ENCODE measurements at places on chromosomes 11 and 22.

GRCh38 chr11:58770166-58770565 lies 38.4 kb upstream of the GLYAT start:
- no peak for DNase-seq

DNA sequence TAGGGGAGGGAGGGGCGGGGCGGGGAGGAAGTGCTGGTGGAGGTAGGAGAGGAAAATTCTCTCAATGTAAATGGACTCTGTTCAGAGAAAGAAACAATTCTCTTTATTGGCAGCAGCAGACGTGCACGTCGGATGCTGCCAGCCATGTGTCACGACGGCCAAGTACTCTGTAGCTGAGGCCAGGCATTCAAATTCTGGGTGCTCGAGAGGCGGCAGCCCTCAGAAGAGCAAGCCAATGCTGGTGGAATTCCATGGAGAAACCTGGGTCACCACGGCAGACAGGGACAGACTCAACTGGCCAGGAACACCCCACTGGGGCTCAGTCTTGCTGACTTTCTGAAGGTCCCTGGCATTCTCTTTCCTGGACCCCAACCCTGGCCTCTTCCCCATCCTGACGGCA lies 90.8 kb downstream of the ABTB2 start:
- DNase-seq = peak; percentile 21

DNA sequence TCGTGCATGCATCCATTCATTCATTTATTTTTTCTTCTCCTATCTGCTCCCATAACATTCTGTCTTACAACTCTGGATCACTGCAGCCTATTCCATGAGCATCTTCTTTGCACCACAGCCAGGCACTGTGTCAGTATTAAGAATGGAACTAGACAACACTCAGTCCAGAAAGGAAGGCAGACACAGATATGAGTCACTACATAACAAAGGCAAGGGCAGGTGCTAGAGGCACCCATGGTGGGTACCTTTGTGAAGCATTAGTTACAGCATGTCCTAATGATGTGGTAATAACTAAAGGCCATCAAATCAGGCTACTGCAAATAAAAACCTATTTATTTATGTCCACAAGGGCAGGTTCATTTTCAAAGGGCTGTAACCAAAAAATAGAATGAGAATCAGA lies 28.1 kb downstream of the TENM4 start:
- DNase-seq = peak; percentile 3

GRCh38 chr11:72482211-72482812 lies 48.0 kb upstream of the CLPB start:
- peak; percentile 76 for DNase-seq

DNA sequence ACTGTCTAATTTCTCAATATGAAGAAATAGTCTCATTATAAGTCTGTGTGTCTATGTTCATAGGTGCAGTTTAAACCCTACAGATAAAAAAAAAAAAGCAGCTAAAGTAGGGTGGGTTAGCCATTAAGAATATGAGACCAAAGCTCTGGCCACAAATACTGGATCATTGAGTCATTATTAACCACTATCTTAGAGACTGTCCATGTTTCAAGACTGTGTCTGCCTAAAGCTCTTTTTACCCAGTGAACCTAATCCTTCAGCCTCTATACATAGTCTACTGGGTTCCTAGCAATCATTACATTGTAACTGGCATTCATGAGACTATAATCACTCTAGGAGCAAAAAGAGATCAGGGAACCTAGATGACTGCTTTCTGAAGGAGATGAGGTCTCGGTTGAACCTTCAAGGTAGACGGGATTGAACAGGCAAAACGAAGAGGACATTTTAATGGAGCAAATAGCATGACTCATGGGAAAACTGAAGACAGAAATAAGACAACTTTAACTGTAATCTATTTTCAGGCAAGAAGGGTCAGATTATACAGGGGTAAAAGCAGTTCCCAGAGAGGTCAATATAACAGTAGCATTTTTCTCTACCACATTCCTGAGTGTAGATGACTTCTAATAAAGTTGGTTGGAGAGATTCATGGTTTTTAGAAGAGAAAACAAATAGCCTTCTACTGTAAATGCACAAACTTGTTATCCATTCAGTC lies 64.0 kb upstream of the FIBIN start:
- DNase-seq = no peak

GRCh38 chr11:76889411-76889975 lies 28.8 kb downstream of the ACER3 start:
- DNase-seq = no peak

GRCh38 chr11:85725510-85726258 lies 39.7 kb upstream of the CCDC89 start:
- no peak for DNase-seq

DNA sequence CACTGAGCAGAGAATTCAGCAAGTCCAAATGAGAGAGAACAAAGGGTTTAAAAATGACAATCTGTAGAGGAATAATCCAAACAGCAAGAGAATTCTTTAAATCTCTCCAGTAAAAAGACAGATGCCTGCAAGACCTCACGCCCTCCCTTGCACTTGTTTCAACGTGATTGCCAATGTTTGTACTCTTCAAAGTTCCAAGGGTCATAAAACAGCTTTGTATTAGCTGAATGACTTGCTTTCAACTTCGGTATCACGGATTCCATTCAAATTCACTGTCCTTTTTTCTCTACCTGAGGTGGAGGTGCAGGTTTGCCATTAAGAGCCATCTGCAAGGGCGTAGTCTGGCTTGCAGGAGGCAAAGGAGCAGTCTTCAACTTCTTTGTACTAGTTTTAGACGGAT lies 41.1 kb upstream of the CHRNA10 start:
- no peak for DNase-seq

DNA sequence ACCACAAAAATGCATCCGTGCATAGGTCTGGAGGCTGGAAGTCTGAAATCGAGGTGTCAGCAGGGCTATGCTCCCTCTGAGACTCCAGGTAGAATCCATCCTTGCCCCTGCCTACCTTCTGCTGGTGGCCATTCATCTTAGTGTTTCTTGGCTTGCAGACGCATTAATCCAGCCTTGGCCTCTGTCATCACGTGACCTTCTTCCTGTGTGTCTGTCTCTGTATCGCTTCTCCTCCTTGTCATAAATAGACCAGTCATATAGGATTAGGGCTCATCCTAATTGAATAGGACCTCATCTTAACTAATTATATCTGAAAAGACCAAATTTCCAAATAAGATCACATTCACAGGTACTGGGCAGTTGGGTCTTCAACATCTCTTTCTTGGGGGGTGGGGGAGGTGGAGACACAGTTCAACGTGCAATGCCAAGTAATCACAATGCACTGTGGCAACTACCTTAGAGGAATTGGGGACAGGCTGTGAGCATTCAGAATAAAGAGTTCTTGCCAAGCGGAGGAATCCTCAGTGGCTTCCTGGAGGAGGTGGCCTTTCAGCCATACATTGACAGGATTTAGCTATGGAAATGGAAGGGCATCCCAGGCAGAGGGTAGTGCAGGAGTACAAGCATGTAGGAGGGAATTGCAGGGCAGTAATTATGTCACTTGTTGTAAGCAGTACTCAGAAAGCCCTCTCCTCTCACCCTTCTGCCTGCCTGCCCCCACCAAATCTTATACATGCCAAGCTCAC lies 96.2 kb upstream of the SYT13 start:
- DNase-seq = no peak
